ENCODE measurements at places on chromosomes 7 and 10.

- no peak for DNase-seq
These were observed 109.7 kb upstream of the KLF14 start for GRCh38 chr7:130843703-130844102.

DNA sequence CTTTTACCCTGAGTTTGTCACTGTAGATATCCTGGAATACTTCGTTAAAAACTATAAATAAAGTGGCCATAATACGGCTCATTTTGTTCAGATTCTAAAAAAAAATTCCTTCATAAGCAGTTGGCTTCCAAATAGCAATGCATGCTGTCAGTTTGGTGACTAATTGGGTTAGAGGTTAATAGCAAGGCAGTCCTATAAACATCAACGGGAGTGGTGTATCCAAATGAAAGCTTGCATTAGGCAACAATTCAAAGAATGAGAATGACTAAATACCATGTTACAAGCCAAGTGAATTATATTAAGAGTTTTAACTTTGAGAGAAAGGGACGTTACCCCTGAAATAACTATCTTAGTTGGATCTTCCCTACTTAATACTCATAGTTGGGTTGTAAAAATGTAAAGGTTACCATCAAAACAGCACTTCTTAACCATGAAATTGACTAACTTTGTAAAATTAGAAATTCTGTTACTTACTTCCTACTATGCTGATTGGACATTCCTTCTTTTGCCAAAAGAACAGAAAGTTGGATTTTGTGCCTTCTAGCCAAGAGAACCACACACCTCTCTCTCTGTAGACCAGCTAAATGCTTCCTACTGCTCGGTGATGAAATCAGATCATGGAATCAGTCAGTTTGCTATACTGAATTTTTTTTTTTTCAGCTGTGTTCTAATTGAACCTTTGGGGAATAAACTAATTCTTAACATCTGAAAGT lies 98.0 kb downstream of the KAT6B start:
- no peak for DNase-seq

- DNase-seq, result no peak
These were observed 99.5 kb upstream of the TNRC18 start for GRCh38 chr7:5523052-5523711.

GRCh38 chr10:110226543-110226925 lies 19.1 kb downstream of the MXI1 start:
- DNase-seq, result peak; percentile 71

DNA sequence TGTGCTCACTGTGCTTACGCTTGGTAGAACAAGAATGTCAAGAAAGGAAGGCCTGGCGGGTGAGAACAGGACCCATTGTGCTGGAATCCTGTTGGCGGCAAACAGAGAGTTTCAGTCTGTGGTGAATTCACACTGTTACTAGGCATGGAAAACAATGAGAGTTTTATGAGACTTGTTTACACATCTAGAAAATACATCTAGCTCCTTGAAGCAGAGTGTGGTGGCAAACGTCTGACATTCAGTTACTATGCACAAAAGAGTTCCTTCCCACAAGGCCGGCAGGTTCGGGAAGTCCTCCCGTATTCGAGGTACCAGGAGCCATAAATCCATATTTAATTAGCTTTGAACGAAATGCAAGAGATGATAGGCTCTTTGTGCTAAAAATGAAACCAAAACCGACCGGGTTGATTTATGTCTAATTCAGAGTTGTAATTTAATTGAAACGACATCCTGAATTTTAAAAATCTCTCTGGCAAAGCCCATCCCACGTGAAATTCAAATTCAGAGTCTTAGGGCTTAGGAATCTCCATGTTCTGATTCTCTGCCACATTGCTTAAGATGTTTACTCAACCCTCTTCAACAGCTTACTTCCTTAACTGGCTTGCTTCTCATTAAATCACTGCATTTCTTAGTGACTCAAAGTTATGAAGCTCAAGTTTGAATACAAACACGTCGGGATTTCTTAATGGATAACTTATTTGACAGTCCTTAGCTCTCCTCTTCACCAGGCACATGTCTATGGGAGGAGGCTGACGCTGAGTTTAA lies 299.9 kb upstream of the PITRM1 start:
- no peak for DNase-seq

- no peak for DNase-seq
These were observed 219.8 kb downstream of the DNAJB6 start for GRCh38 chr7:157556642-157556944.

DNA sequence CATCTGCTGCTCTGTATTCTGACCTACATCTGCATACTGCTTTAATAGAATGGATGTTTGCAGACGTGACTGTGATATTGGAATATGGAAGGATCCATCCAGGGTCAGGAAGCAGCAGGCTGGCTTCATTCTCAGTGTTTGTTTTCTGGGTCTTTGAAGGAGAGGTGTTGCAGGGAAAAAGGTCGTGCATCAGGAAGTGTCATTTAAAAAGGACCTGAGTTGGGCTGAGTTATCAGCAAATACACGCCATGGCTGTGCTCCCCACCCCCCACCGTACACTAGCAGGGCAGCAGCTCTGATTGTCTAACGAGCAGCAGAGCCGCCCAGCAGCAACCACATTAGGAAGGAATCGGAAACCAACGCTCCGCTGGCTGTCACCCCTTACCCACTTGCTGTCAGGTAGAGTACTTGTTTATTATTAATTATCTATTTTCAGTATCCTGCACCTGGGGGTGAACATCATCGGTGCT lies 63.1 kb upstream of the STEAP1B start:
- DNase-seq, result no peak

DNA sequence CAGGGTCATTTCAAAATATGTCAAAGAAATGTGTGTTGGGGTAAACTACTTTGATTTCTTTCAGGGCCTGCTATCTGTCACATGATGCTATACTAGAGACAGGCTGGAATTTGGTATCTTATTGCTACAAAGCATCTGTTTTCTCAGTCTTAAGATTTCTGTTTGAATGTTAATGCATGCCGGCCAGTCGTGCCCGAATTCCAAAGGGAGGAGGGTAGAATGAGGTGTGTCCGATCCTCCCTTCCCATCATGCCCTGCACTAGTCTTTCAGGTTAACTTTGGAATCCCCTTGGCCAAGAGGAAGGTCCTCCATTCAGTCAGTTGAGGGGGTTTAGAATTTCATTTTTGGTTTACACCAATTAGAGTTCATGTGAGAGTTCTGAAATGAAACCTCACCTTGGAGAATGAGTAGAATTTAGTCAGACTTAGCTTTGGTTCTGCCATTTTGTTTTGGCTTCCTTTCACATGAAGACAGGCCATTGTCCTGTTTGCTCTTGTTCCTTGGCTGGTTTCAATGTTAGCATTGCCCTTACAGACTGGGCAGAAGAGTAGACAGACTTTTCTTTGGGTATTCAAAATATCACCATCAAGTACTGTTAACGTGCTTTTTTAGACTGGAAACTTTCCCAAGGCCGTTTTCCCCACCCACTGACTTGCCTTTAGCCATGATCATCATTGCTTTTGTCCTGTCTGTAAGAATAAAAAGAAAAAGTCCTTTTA lies 95.8 kb downstream of the CAMK1D start:
- no peak for DNase-seq

DNA sequence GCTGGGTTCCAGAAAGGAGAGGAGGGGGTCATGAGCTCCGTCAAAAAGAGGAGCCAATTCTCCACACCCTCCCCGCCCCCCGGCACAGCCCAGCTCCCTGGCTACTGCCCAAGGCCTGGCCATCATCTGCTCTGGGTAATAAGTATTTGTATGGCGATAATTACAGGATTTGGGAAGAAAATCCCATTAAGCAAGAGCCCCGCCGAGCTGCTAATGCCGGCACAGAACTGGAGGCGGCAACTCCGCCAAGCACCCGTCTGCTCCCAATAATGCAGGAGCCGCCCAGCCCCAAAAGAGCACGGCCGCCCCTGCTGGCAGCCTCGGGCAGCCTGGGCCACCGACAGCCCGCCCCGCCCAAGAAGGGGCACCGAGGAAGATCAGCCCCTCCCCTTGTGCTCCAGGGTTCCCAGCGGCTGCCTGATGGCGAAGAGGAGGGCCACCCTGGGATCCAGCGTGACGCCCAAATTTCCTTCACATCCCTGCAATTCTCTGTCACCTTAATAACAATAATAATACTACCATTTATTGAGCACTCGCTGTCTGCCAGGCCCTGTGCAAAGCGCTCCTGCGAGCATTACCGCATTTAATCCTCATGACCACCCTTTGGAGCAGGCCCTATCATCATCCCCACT lies 5.9 kb downstream of the SLIT1 start:
- no peak for DNase-seq

DNA sequence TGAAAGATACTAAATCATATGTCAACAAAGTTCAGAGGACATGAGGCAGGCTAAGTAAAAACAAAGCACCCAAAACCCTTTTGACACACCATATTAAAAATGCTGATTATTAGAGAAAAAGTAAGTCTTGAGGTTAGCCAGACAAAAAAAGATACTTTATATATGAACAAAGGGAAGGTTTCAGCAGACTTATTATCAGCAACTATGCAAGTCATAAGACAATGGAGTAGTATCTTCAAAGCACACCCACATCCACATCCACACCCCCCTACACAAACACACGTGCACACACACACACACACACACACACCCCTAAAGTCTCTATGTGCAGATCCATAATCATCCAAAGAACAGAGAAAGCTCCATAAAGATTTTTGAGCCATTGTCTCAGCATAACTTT lies 1373.9 kb upstream of the CELF2 start:
- no peak for DNase-seq

DNA sequence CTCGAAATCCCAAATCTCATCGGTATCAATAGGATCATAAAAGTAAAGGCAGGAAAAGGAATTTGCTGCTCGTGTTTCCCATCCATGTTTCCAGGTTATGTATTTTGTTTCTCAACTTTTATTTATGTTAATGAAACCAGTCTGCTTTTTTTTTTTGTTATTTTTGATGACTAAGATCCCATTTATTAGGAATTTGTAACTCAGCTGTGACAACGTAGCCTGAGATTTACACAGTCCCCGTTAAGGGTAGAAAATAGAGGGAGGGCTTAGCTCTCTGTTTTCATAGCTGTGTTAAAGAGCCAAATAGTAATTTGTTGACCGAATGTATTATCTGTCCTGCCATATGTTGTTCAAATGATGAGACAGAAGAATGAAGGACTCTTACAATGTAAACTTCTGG lies 164.0 kb downstream of the MGMT start:
- no peak for DNase-seq

DNA sequence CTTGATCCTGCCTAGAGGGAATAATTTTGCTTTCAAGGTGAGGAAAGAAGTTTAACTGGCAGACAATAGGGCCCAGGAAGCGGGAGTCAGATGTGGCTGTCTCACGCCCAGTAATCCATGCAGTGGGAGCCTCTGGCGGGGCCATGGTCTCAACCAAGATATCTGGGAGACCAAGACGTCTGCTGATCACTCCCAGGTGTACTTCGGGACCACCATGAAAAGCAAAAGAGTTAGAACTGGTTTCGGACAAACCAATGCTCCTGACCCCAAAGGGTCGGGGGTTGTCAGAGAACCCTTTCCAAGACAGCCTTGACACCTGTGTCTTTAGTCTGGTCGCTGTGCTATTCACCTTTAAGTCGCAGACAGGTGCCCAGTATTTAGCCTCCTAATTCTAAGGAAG lies 256.9 kb upstream of the MBL2 start:
- no peak for DNase-seq

GRCh38 chr7:92246360-92247101 lies 757 bp downstream of the ANKIB1 start:
- DNase-seq, result no peak

- no peak for DNase-seq
These were observed 101.0 kb downstream of the CABCOCO1 start for GRCh38 chr10:61763778-61764177.

GRCh38 chr7:47343061-47343455 lies 238.9 kb downstream of the TNS3 start:
- no peak for DNase-seq

GRCh38 chr7:1669064-1669951 lies 769 bp upstream of the ELFN1 start:
- DNase-seq, result no peak

- no peak for DNase-seq
These were observed 12.2 kb upstream of the RFC2 start for GRCh38 chr7:74266191-74266963.

DNA sequence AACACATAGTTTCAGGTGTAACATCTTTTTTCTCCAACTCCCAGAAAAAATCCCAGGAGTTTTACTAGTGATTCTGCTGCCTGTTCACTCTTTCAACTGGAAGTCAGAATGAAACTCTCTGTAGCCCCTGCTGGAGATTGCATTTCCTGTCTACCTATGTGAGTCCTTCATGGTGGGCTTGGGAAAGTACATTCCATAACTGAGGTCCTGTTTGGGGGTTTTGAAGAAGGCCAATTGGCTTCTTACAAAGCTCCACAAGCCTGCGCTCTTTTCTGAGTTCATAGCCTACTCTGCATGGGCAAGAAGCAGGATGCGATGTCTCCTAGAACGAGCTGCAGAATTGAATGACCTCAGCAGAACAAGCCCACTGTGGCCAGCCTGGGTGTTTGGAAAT lies 86.7 kb downstream of the LYZL2 start:
- no peak for DNase-seq

GRCh38 chr10:16945593-16945992 lies 128.4 kb upstream of the RSU1 start:
- DNase-seq, result no peak

DNA sequence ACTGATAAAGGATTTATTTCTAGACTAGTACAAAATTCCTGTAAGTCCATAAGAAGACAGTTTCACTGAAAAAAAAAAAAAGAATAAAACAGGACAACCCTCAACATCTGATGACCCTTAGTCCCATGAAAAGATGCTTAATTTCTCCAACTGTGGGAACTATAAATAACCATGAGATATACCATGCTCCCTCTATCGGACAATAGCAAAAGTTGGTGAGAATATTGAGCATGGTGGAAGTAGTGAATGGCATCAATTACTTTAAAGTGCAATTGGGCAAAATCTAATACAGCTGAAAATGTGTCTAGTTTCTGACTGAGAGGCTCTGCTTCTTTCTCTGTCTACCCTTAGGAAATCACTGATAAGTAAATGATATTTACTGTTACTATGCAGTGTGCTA lies 348.8 kb downstream of the SUGCT start:
- no peak for DNase-seq

DNA sequence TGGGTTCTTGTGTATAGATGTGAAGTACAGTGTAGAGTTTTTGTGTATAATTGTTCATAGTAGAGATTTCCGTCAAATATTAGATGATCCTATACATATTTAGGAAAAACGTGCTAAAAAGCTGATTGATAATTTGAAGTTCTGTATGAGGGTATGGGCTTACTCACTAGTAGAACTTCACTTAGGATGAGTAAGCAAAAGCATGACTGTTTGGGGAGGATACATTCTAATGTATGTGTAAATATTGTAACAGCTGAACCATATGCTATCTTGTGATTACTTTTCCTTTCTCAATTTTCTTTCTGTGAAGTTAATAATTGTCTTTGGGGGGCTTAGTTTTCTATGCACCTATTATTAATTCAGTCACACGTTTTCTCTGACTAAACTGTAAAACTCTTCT lies 53.2 kb upstream of the PDK4 start:
- DNase-seq, result no peak
